ENCODE measurements at places on chromosomes 1 and 21.

- DNase-seq, result no peak
These were observed 46.9 kb downstream of the STPG1 start for GRCh38 chr1:24366707-24367106.

GRCh38 chr1:214500340-214501055 is 50.9 kb downstream of the PTPN14 start:
- DNase-seq, result no peak

DNA sequence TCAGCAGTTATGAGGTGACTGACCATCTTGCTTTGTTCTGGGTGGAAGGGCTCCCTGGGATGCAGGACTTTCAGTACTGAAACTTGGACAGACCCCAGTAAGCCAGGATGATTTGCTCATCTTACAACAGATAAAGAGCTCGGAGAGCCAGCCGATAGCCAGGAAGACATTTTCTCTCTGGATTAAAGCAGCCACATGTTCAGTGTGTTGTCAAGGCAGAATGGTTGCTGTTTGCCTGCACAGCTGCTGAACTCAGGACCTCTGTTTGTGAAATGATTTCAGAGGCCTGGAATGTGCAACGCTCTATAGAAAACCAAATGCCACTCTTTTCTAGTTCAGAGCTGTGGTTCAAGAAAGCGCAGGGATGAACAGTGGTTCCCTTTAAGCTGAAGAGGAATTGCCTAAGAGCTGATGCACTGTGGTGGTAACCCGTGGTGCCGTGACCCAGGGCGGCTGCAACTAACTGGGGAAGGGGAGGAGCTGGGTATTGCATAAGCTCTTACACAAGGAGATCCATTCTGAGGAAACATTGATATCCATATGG is 40.7 kb downstream of the CASQ2 start:
- peak; percentile 15 for DNase-seq

GRCh38 chr1:118486199-118486598 is 301.2 kb upstream of the SPAG17 start:
- peak; percentile 43 for DNase-seq

- no peak for DNase-seq
These were observed 6.3 kb upstream of the TTC34 start for GRCh38 chr1:2807678-2808385.

DNA sequence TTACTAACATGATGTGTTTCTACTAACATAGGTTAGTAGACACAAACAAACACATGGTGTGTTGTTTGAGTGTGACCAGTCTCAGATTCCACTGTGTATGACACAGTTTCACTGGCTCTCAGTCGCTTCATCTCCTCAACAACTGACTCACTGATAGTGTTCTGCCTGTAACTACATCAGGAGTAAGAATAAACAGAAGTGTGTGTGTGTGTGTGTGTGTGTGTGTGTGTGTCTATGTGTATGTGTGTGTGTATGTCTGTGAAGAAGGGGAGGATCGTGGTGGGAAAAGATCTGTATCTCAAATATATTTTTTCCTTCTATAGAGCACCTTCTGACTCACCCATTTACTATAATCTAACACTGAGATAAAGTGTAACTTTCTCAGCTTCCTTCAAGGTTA is 391.0 kb downstream of the PTPRC start:
- DNase-seq, result no peak

DNA sequence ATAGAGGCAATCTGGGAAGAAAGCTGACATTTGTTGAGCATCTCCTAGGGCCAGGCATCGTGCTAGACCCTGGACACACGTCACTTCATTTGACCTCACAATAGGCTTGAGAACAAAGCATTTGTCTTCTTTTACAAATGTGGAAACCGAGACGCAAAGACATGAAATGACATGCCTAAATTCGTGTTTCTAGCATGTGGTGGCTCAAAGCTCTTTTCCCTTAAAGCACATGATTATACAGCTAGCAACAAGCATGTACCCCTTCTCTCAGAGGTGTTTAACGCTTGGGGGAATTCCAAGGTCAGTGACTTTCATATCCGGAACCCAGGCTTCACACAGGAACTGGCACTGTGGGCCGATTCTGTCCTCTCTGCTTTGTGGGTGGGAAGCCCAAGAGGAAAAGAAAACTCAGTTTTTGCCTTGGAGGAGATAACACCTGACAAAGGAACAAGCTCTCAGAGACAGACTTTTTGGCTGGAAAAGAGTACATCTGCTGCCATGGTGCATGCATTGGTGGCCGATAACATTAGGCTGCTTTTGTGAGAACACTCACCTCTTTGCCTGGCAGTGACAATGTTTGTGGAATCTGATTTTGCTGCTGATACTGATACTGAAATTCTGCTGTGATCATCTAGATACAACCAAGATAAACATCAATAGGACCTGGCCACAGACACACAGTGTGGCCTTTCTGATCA is 15.4 kb upstream of the CD2 start:
- no peak for DNase-seq

DNA sequence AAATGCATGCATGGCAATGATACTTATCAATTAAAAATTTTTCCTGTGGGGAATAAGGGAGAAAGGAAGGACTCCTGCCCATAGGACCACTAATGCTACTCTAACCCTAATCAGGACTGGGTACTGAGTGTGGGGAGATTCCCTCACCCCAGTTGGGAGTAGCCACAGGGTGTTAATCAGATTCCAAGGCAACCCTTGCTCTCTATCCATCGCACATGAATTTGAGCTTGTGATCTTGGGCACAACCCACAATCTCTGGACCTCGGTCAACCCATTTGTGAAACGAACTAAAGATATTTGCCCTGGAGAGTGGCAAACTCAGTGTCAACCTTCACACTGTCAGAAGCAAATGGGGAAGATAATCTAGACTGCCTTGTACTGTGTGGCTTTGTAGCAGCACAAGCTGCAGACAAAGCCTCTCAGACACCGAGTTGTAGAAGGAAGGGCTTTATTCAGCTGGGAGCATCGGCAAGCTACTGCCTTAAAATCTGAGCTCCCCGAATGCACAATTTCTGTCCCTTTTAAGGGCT is 69.5 kb downstream of the SERINC2 start:
- no peak for DNase-seq

DNA sequence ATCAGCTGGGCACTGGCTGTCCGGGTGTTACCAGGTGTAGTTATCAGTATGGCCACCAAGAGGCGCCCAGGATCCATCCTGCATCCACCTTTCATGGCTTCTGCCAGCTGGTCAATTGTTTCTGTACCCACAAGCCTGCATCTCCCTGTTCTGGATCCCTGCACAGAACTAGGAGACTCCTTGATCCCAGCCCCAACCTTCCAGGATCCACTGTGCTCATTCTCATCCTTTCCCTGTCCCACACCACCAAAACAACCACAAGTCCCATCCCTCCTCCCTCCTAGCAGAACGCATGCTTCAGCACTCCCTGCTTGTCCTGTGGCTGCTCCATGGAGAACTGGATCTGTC is 27.2 kb upstream of the FOXE3 start:
- peak; percentile 90 for DNase-seq

DNA sequence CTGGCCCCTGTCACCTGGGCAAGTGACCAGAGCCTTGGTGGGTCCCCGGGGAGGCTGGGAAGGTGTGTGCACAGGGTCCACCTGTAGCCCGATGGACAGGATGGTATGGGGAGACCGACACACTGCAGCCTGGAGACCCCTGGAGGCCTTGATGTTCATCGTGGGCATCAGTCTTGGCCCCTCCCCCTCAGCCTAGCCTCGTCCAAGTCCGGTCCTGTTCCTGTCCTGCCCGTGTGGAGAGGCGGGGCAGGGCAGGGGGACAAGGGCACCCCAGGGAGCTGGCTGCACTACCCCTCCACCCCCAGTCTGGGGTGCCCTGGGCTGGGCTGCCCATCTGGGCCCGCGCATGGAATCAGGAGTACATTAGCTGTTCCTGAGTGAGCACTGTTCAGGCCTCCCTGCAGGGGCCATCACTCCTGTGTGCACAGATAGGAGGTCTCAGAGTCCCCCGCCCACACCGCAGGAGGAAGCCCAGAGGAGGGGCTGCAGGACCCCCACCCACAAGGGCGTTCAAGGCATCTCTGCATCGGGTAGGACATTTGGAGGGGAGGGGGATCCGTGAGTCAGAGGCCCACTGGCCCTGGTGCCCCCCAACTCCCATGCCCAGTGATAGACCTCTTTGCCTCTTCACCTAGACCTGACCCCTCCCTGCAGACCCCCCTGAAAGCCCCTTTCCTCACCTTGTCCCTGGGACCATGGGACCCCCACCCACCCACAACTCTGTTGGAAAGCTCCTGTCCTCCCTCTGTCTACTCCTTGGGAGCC is 63.2 kb downstream of the WNT9A start:
- no peak for DNase-seq

DNA sequence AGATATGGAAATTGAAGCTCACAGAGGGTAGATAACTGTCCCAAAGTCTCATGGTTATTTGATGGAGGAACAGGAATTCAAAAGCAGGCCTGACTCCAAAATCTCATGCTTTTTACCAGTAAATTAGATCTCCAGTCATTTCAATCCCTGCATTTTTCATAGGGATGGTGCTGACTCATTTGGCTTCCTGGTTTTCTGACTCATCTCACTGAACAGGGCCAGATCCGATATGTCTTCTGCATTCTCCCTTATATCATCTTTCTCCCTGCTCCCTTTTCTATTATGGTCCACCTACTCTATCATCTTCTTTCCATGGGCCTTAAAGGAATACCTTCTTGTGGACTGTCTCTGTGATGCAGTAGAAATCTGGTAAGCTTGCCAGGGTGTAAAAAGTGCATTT is 187.2 kb downstream of the FGGY start:
- DNase-seq, result peak; percentile 72

DNA sequence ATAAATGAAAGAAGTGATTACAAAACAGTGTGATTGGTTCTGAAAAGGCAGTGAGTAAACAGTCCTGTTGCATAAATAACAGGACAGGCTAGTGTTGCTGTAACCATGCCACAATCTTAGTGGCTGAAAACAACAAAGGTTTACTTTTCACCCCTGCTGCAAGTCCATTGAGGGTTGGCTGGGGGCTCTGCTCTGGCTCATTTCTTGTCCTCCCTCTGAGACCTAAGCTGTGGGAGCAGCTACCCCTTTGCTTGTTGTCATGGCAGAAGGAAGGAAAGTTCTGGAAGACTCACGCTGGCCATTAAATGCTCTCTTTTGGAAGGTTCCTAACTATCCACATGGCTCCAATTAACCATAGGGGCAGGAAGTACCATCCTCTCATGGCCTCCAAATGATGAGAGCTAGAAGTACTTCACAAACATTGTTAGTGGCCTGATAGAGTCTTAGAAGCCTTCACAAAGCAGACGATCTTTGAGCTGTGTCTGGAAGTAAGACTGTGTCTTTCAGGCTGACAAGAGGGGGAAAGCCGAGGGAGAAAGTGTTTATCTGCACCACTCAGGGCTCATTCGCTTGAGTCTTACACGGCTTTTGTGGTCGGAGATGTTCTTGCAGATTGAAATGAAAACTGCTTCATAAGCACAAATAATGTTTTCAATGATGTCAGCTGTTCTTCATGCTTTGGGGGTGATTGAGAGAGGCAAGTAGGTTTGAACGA is 11.9 kb downstream of the RCSD1 start:
- no peak for DNase-seq

GRCh38 chr1:232421143-232421796 is 208.7 kb downstream of the SIPA1L2 start:
- peak; percentile 73 for DNase-seq

- DNase-seq, result no peak
These were observed 230.8 kb upstream of the CHRM3 start for GRCh38 chr1:239155466-239156091.

DNA sequence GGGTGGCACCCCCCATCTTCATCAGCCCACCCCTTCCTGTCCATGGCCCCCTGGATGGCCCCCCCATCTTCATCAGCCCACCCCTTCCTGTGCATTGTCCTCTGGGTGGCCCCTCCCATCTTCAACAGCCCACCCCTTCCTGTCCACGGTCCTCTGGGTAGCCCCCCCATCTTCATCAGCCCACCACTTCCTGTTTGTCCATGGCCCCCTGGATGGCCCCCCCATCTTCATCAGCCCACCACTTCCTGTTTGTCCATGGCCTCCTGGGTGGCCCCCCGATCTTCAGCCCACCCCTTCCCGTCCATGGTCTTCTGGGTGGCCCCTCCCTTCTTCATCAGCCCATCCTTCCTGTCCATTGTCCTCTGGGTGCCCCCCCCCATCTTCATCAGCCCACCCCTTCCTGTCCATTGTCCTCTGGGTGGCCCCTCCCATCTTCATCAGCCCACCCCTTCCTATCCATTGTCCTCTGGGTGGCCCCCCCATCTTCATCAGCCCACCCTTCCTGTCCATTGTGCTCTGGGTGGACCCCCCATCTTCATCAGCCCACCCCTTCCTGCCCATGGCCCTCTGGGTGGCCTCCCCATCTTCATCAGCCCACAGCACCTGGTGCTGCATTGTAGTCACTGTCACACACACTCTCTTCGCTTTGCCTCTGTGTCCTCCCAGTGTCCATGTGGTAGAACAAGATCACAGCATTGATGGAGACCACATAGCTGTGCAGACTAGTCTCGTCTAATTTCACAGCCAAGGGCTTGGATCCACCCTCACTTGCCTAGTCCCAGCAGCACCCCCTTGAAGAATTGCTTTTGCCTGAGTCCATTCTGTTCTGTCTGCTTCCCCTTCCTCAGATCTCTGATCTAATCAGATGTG is 95.9 kb downstream of the PCBP3 start:
- no peak for DNase-seq

DNA sequence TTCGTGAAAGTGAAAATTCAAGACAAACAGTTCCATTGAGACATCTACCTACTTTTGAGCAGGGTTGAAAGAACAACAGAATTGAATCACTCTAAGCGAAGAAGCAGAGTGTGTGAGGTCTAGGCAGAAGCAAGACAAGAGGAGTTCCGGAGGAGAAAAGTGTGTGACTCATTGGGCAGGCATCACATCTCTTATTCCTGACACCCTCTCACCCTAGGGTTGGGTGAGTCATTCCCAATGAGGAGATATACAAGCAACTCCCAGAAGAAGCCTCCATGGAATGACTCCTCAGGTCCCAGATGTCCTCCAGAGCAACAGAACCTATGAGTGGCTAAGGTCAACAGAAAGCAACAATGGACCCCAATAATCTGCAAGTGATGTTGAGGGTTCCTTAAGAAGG is 138.1 kb downstream of the TPR start:
- DNase-seq, result peak; percentile 59

GRCh38 chr21:14382486-14382834 is 486 bp downstream of the HSPA13 start:
- no peak for DNase-seq

DNA sequence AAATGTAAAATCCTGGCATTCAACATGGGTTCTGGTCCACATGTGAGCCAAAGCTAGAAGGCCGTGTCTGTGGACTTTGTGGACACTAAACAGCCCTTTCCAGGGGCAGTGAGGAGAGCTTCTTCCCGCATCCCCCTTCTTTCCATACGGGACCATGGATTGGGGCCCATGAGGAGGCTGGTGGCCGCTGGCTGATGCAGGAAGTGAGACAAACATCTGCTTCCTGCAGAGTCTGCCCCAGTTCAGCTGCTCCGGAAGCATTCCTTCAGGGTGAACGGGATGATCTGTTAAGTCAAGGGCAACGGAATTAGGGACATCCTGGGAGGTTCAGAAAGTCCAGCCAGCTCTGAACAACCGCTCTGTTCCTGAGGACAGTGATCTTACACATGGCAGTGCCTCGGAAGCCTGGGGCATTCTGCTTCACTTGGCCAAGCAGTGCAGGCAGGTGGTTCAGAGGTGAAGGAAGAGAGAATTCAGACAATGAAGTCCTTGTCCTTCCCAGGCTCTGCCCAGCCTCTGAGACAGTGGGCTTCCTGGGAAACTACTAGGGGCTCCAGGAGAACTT is 1.5 kb downstream of the CA6 start:
- DNase-seq, result no peak

- no peak for DNase-seq
These were observed 12.6 kb upstream of the DENND1B start for GRCh38 chr1:197787623-197788536.

Measured in DMS53 (cell line).